ENCODE measurements at places on chromosomes 1 and 21.

- DNase-seq: no peak
These were observed 523.5 kb downstream of the NUF2 start for GRCh38 chr1:163845279-163845678.

- DNase-seq: no peak
These were observed 493.2 kb upstream of the NFIA start for GRCh38 chr1:60589046-60589748.

- peak; percentile 35 for DNase-seq
These were observed at the start of gene HES4 for GRCh38 chr1:999725-1000356. HES4 (minus strand) TSS chr1:1000097; CDS start chr1:999973, 124 bp downstream.

- no peak for DNase-seq
These were observed 50.3 kb upstream of the CNIH3 start for GRCh38 chr1:224565611-224566406.

DNA sequence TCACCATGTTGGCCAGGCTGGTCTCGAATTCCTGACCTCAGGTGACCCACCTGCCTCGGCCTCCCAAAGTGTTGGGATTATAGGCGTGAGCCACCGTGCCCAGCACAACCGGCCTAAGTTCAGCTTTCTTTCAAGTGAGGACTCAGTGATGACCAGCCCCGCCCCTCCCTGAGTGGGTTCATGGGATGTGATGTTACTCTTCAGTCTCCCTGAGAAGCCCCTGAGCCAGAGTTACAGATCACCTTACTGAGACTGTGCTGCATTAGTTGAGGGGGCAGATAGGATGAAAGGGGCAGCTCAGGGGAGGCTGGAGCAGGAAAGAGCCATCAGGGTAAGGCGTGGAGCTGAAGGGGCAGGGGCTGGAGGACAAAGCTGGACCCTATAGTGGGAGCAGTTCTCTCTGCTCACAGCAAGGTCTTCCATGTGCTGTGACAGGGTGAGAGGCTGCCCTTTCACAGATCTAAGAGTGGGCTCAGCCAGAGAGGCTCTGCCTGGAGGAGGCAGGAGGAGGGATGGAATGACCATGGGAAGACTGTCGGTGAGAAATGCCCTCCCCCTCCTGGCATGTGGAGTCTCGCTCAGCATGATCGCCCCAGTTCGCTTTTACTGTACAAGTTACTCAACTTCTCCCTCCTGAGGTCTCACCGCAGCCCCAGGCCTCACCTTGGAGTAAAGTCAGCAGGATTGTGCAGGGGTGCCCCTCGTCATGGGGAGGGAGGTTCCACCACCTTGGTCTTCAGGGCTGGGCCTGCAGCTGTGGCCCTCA lies 13.4 kb downstream of the SH2D2A start:
- DNase-seq: no peak

- no peak for DNase-seq
These were observed 69.2 kb downstream of the ROR1 start for GRCh38 chr1:63843010-63843409.

GRCh38 chr1:63723602-63724001 lies 50.2 kb upstream of the ROR1 start:
- DNase-seq: no peak

DNA sequence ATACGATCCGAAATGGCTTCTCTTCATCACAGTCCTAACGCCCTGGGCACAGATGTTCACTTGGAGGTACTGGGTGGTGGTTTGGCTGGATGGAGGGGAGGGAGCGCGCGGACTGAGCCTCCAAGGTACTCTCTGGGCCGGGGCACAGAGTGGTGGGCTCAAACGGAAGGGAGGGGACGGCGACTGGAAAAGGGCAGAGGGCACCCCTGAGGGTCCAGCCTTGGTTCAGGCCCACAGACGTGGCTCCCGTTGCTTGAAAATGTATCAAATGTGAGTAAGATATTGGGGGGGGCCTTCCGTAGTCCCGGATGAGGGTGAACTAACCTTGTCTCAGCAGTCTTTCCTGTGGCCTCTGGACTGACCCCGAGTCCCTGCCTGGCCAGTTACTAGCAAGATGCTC lies 463 bp downstream of the IL12RB2 start:
- DNase-seq: no peak

All from effector CD8-positive, alpha-beta T cell (primary cell).